ENCODE measurements at places on chromosomes 4 and X.

GRCh38 chr4:10460313-10461047, 3.3 kb upstream of the ZNF518B start:
- DNase-seq: no peak

DNA sequence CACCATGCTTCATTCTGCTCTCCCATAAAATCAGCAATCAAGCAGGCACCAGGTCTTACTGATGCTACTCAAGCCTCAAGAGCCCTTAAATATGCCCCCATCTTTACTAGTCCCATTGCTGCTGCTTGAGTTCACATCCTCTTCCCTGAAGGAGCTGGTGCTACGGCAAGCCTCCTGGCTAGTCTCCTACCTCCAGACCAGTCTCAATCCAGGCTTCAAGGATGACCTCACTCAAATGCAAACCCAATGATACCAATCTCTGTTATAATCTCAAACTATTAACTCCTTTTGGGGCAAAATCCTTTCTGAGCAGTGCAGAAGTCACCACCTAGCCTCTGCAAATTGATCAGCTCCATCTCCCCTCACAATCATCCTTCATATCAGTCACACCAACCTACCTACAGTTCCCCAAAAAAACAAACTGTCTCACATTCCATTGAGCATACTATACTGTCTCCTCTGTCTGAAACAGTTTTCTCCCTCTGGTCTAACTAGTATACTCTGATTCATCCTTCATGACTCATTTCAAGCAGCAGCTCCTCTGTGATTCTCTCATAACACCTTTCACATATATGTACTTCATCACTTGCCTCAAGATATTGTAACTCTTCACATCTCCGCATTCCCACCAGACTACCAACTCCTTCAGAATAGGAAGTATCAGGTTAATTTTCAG, 30.0 kb downstream of the PAPSS1 start:
- peak; percentile 60 for DNase-seq

DNA sequence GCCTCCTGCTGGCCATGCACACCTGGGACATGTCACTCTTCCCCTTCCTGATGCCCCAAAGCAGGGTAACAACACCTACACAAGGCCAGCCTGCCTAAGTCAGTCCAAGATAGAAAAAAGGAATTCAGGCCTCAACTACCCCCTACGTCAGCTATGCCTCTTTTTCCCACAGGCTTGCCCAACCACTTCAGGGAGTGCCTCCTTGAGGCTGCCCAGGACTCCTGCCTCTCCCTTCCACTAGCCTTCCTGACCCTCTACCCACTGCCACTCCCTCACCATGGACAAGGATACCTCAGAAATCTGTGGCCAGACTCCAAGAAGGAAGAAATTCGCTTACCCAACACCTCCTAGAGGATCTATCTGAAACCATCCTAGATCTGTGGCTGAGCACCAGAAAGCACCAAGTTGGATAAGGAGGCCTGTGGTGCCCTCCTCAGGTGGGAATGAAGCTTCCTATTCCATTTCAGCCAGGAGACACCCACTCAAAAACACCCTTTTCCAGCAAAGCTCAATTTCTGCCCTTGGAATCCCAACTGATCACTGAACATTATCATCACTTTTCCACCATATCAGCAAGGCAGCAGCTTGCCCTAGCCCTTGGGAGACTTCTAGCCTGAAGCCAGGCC, 1.8 kb downstream of the KDM5C start:
- DNase-seq: no peak

GRCh38 chrX:40388441-40388840, 192.3 kb upstream of the ATP6AP2 start:
- DNase-seq: no peak

- DNase-seq: no peak
These were observed 4.1 kb upstream of the UGT2B7 start for GRCh38 chr4:69092190-69092589.

DNA sequence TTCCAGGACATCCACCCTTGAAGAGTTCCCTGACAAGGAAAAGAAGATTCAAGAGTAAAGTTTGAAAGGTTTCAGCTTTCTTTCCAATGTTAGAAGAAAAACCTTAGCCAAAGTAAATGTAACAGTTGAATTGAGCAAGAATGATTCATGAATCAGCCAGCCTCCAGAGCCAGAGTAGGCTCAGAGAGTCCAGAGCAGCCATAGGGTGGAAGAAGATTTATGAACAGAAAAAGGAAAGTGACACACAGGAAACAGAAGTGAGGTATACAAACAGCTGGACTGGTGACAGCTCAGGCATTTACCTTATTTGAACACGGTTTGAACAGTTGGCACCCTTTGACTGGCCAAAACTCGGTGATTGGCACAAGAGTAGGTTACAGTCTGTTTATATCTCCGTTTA, 63.2 kb downstream of the QDPR start:
- no peak for DNase-seq

- no peak for DNase-seq
These were observed 263.2 kb upstream of the FTHL17 start for GRCh38 chrX:31334997-31335396.

DNA sequence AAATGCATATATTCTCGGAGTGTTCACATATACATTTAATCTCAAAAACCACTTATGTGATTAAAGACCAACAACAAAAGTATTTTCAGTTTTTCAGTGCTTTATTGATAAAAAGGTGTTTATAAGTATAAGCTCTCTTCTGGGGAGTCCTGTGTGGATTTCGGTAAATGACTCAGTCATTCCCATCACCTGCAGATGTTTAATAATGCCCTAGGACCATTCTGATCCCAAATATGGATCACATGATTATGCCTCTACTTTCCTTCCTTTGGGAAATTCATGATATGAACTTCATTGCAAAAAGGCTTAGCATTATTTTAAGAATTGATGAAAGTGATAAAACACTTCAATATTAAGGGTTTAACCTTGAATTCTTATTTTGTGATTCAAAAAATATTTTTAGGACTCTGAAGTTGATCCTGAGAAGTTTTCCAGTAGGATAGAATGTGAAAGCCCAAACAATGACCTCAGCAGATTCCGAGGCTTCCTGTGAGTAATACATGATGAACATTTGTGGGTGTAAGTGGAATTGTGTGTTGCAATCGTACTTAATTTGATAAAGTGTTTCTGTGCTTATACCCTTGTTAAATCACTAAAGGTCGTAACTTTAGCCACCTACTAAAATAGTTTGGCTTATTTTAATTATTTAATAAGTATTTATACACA, 40.2 kb downstream of the ATP10D start:
- DNase-seq: peak; percentile 21

DNA sequence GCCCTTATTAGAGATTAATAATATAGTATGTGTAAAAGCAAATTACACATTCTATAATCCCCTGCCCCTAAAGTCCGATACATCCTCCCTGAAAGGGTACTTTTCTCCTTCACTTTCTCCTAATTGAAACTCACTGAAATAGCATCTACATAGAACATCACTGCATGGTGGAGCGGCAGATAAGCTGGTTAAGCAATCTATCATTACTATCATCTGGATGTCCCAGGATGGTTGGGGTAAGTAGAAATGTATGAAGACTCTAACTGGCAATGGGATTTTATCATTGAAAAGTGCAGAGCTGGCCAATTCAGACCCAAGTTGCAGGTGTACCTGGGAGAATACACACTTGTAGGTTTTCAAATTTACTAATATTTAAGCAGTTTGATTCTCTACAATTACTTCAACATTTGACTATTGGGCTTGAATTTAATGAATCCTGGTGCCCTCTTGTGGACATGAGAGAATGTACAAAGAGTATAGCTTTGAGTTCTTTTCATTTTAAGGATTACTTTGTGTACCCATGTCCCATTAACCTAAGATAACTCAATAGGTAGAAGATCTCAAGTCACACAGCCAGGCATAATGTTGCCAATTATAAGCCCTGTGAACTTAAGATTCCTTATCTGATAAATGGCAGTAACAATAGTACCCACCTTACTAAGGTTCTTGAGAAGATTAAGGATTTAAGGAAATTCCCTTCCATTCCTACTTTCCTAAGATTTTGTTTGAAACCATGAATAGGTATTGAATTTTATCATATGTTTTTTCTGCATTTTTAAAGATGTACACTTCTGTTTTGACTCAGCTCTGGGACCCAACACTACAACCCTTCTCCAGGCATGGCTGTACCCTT, 69.8 kb downstream of the SHROOM3 start:
- peak; percentile 57 for DNase-seq

DNA sequence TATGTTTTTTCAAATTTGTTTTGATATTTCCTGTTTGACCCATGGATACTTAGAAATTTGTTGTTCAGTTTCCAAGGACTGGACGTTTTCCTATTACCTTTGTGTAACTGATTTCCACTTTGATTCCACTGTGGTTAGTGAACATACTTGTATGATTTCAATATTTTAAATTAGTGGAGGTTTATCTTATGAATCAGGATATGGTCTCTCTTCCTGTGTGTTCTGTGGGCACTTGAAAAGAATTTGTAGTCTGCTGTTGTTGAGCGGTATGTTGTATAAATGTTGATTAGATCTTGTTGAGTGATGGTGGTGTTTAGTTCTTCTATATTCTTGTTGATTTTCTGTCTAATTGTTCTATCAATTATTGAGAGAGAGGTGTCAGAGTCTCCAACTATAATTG, 21.2 kb upstream of the LAMTOR3 start:
- DNase-seq: no peak

- no peak for DNase-seq
These were observed 112.7 kb downstream of the PPP4R3C start for GRCh38 chrX:27350476-27350875.
